ENCODE measurements at places on chromosomes 5 and 9.
A peak's percentile ranks its signal among the peaks of the same experiment; 100 is the strongest.

DNA sequence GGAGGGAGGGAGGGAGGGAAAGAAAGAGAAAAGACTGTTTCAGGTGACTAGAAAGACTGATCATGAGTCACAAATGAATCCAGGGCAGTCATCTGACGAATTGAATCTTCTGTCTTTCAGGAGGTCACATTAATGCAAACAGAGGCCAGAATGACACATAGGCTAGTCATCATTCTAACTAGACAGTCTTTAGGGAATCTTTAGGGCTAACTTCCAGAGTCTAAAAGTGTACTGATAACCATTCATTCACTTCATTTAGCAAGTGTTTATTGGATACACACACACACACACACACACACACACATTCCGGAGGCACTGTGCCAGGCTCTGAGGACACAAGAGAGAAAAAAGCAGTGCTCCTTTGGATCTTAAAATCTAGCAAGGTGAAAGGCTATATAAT, 156.7 kb downstream of the EBF1 start:
- no peak for DNase-seq

DNA sequence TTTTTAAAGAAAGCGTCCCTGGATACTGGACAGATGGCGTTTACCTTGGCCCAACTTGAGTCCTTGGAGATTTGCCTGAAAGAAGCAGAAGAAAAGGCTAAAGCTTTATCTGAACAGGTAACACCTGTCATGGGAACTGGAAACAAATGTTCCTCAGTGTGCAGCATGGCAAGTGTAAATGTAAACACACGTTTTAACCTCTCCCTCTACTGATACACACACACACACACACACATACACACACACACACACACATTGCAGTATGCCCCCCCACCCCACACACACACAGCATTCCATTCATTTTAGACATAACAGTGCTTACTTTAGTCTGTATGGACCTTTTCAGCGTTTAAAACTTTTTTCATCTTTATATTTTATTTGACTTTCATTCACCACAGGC, 51.1 kb downstream of the CCDC192 start:
- DNase-seq, result no peak

GRCh38 chr5:81898403-81898802, 73.4 kb upstream of the ATG10 start:
- no peak for DNase-seq

GRCh38 chr5:140673187-140673976, at the start of gene DND1:
DND1 (minus strand) TSS chr5:140673576; CDS start chr5:140673542, 34 bp downstream.
- DNase-seq, result no peak

- no peak for DNase-seq
Measured at GRCh38 chr9:107624234-107624948, 134.8 kb upstream of the KLF4 start.

GRCh38 chr5:1130218-1130946, 18.5 kb upstream of the SLC12A7 start:
- no peak for DNase-seq

- DNase-seq, result no peak
Measured at GRCh38 chr9:6444128-6444527, 31.1 kb downstream of the UHRF2 start.

- DNase-seq, result no peak
Measured at GRCh38 chr5:175463641-175464040, 14.7 kb upstream of the SFXN1 start.

DNA sequence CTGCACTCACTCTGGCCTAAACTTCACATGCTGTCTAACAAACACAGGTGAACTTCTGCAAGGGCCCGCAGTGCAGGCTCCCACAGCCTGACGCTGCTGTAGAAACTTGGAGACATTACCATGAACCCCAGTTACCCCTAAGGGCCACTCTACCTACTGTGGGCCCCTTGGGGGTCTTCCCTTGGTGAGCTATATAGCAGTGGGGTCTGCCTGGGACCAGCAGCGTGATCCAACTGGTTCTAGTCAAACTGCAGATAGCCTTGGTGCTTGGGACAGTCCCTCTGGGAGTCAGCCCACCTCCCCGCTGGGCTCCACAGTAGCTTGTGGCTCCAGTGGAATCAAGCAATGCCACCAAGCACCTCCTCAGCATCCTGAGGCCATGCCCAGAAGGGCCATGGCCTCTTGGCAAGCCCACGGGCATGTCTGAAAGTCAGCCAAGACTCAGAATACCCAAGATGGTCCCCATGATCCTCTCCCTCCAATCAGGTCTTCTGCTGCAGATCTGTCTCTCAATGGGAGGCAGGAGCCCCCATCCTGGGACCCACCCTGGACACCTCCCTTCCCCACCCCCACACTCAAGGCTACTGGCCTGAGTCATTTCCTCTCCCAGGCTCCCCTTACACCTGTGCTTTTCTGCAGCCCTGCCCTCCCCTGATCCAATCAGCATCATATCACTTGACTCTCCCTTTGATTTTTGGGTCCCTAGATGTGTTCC, 230.0 kb upstream of the IRX1 start:
- DNase-seq, result no peak

- DNase-seq, result no peak
Measured at GRCh38 chr9:70466976-70467561, 52.6 kb upstream of the KLF9 start.

DNA sequence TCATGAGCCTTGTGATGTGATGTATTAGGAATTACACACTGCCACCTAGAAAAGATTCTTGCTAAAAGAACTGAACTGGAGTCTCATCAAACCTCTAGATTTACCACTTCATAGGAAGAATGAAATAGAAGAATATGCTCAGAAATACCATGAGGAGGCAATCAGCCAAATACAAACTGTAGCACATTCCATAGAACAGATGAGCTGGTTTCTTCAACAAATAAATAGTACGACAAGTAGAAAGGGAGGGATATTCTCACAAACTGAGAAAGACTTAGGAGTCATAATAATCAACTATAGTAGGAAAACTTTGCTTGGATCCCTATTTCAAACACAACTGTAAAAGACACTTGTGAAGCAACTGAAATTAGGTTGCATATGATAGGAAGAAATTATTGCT, 15.4 kb downstream of the PLGRKT start:
- DNase-seq, result no peak

GRCh38 chr5:174073122-174073660, 27.7 kb downstream of the NSG2 start:
- no peak for DNase-seq

DNA sequence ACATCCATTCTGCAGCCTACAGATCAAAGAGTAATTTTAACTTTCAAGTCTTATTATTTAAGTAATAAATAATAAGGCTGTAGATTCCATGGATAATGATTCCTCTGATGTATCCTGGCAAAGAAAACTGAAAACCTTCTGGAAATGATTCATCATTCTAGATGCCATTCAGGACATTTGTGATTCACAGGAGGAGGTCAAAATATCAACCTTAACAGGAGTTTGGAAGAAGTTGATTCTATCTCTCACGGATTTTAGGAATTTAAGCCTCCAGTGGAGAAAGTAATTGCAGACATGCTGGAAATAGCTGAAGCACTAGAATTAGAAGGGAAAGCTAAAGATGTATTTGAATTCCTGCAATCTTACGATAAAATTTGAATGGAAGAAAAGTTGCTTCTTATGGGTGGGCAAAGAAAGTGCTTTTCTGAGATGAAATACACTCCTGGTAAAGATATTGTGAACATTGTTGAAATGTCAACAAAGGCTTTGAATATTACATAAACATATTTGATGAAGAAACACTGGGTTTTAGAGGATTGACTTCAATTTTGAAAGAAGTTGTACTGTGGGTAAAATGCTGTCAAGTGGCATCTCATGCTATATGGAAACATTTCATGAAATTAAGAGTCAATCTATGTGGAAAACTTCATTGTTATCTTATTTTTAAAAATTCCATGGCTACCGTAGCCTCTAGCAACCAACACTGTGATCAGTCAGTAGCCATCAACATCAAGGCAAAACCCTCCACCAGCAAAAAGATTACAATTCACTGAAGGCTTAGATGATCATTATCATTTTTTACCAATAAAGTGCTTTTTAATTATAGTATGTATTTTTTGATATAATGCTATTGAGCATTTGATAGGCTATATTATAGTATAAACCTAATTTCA, 1141.0 kb downstream of the CDH12 start:
- DNase-seq, result no peak

DNA sequence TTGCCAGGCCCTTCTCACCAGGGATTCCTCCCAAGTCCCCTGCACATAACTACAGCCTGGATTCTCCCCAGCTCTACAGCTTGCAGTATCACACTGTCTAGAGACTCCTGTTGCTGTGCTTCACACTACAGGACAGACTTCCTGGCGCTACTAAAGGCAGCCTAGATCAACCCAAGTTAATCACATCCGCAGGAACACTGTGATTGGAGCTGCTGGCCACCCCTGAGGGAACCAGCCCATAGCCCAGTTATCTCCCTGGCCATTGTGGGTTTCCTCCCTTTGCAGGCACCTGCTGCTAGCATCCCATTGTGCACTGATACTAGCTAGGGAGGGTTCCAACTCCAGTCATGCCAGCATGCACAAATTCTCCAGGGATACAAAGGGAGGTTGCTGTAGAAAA, 53.5 kb downstream of the NLN start:
- DNase-seq, result no peak

- DNase-seq, result peak; percentile 74
Measured at GRCh38 chr5:133287500-133287899, 235.7 kb downstream of the HSPA4 start.

GRCh38 chr9:35604578-35605350, at the start of gene TESK1:
TESK1 (plus strand) TSS chr9:35605262; CDS start chr9:35605620, 358 bp downstream.
- DNase-seq, result peak; percentile 94

DNA sequence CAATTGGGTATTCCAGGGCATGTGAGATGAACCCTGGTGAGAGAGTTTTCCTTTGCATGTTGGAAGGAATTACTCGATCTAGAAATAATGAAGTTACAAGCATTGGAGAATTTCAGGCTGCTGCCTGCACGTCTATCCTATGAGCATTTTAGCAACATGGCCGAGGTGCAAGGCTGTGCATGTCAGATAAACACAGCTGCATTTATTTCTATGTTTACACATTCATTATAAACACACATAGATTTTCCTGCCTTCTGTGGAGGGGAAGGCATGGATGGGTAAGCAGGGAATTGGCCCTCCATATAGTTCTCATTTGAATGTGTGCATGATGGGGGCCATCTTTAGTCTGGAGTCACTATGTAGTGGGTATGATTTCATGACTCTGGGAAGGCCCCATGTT, 42.3 kb downstream of the AOPEP start:
- no peak for DNase-seq

GRCh38 chr9:90521811-90522570, 120.6 kb downstream of the DIRAS2 start:
- no peak for DNase-seq

- DNase-seq, result no peak
Measured at GRCh38 chr5:54669845-54670244, 152.3 kb downstream of the SNX18 start.

DNA sequence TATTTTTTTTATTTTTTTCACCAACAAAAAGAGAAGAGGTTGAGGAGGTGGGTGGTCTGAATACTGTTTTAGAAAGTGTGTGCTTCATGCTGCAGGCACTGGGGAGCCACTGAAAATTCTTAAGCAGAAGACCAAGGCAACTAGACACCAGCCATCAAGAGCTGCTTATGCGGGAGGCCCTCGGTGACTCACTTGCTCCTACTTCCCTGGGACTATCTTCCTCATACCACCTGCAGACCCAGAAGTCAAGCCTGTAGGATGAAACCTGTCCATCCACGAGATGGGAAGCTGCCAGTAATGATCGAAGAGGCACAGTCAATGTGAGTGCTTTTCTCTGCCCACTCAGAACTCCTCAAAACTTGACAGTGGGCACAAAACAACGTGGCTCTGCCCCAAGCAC, 125.8 kb upstream of the SLC44A1 start:
- DNase-seq, result no peak

- DNase-seq, result no peak
Measured at GRCh38 chr9:3386753-3387152, 139.0 kb downstream of the RFX3 start.

- DNase-seq, result no peak
Measured at GRCh38 chr5:134458234-134459009, 46.7 kb upstream of the CDKN2AIPNL start.

DNA sequence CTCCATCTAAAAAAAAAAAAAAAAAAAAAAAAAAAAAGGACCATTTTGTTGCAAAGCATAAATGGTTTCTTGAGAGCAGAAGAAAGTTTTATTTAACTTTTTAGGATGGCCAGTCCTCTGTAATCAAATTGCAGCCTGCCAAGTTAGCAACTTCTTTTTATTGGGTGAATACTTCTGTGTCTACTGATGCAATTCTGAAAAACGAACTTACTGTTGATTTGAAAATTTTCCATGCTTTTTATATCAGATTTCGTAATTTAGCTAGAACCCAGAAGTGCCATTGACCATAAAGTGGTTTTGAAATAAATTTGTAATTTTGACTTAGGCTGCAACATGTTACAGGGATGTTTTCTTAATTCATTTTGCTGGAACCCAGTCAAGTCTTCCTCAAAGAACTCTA, 269.1 kb upstream of the ACTBL2 start:
- DNase-seq, result no peak

- DNase-seq, result peak; percentile 55
Measured at GRCh38 chr9:137892424-137893191, 15.0 kb downstream of the CACNA1B start.

GRCh38 chr5:65290677-65291076, 191.0 kb downstream of the ADAMTS6 start:
- DNase-seq, result no peak

DNA sequence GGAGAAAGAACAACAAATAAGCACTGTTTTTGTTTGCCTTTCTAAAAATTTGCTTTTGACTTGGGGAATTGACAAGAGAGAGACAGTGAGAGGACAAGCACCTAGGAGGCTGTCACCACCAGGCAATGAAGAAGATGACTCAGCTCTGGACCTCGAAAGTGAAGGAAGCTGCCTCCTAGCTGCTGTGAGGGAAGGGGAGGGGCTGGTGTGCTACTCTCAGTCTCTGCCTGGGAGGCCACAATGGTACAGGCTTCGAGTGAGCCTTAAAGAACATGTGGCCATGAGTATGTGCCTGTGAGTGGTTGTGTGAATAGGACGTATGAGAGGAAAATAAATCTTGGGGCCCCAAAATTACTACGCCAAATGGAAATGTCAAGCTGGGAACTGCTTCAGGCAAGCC, 7.1 kb upstream of the PLK2 start:
- no peak for DNase-seq

GRCh38 chr5:88952996-88953643, 70.1 kb upstream of the MEF2C start:
- no peak for DNase-seq

DNA sequence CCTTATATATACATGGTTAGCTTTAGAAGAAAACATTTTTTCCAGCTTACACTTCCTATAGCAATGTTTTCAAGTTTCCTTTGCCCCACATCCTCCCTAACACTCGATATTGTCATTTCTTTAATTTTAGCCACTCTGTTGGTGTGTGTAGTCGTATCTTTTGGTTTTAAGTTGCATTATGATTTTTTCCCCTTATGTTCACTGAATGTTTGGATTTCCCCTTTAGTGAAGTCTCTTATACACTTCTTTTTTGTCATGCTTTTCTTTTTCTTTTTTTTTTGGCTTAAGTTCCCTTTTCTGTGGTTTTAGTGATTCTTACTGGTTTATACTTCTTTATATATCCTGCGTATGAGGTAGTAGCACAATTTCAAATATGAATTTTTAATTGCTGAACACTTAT, 58.8 kb downstream of the KDM4C start:
- DNase-seq, result no peak

DNA sequence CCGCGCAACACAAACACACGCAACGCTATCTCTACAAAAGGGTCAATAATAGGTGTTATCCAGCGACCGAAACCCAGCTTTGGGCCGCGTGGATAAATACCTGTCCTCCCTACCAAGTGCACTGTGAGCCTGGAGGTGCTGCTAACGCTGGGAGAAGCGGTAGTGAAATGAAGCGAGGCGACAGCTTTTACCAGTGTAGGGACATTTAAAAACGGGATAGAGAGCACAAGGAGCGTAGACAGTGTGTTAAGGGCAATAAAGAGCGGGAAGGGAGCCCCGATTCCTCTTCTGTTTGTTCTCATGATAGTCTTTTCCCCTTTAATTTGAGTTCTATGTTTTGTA, 421 bp upstream of the DEPDC1B start:
- DNase-seq, result no peak

Data from activated effector memory CD4-positive, alpha-beta T cell treated with anti-CD3 and anti-CD28 coated beads, Interleukin-2, amount 50 U/mL, for 16 hours (primary cell).